ENCODE measurements at places on chromosomes 2 and 18. TPM values are rescaled to one million over a fixed set of nuclear protein-coding genes. Genes with fewer than 3 reads are reported as not detected.

SP110 gene
- 11.8 TPM for total RNA-seq

BOLL gene
- not detected for total RNA-seq

QPCT gene
- total RNA-seq: 58.5 TPM

COX5B gene
- total RNA-seq: 457 TPM

ANKZF1 gene
- 78.3 TPM for total RNA-seq

STARD6 gene
- total RNA-seq: not detected

UBR3 gene
- 62.6 TPM for total RNA-seq

KIAA2012 gene
- total RNA-seq: not detected

SLC30A3 gene
- not detected for total RNA-seq

SCN2A gene
- total RNA-seq: 0.08 TPM

DNA sequence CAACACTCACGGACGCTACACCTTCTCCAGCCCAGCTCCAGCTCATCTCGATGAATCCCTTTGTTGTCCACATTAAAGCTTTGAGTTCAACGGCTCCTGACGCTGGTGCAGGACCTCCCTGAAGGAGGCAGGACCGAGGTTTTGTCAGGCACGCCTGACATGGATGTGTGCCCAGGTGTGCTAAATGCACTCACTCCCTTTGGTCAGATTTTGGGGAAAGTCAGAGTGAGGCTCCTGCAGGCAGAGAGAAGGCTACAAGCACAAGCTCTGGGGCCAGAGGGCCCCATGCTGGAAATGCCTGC, 78.6 kb downstream of the NDUFA10 start:
- peak; percentile 67 for DNase-seq

GRCh38 chr2:176612736-176613135, 343.5 kb downstream of the MTX2 start:
- DNase-seq: no peak

DNA sequence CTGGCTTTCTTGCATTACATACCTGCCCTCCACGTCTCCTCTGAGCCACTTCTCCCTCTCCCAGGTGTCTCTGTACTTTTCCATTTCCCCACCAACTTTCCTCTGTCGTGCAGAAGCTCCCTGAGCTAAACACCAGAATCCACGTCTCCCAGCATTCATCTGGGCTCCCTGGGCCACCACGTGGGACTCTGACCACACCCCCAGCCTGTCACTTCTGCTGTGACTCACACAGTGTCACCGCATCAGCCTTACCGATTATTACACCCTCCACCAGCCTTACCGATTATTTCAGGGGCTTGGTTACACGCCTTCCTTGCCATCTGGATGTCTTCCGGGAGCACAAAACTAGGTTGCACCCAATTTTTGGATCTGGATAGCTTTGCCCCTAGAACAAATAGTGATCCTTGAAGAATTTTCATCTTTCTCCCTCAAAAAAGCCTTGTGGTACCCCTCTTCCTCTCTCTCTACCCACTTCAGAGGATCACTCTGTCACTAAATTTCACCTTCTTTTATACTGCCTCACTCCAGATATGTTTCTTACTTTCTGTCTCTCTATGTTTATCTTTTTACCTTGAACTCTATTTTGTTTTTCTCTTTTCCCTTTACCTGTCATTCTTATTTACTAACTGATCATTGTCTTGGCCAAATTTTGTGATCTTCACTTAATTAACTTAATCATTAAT, 136.9 kb upstream of the CAB39 start:
- DNase-seq: no peak

- no peak for DNase-seq
Measured at GRCh38 chr2:59568461-59568860, 985.0 kb downstream of the BCL11A start.

GRCh38 chr2:176175709-176176607, 12.5 kb upstream of the HOXD1 start:
- no peak for DNase-seq

- DNase-seq: no peak
Measured at GRCh38 chr2:144362401-144362800, 157.5 kb downstream of the ZEB2 start.

DNA sequence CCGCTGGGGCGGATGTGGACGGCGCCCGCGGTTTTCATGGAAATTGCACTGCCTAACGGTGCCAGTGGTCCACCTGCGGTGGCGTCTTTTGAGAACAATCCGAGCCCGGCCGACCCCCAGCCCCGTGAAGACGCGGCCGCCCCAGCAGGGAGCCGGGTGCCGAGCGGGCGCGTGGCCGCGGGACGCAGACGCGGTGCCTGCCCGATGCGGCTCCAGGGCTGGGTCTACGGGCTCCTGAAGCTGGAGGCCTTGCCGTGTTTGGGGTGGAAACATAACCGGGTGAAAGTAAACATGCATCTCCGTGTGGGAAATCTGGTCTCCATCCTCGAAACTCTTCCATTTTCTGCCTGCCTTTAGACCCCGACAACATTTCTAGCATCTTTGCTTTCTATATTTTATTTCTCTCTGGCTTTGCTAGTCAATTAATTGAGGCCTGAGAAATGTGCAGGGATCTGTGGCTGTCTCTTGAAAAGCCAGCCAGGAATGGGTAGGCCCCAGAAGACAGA, 572 bp downstream of the INPP4A start:
- DNase-seq: no peak

GRCh38 chr18:7696780-7697179, 129.7 kb downstream of the PTPRM start:
- DNase-seq: no peak

- DNase-seq: no peak
Measured at GRCh38 chr2:69612200-69612599, 31.3 kb downstream of the AAK1 start.

DNA sequence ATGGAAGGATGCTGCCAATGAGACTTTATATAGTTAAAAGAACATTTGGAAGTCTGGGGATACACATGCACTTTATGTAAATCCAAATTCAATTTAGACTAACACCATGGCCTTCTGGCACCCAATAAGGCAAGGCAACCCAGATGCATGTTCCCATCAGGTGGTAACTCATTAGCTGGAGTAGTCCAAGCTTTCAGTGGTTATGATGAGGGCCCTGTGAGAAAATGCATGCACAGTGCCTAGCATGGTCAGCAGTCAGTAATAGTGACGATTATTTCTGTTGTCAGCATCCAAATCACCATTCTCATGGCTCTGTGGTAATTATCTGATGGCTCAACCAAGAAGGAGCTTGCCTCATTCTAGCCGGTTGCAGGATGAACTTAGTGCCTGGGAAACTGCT, 70.3 kb upstream of the CTLA4 start:
- no peak for DNase-seq

DNA sequence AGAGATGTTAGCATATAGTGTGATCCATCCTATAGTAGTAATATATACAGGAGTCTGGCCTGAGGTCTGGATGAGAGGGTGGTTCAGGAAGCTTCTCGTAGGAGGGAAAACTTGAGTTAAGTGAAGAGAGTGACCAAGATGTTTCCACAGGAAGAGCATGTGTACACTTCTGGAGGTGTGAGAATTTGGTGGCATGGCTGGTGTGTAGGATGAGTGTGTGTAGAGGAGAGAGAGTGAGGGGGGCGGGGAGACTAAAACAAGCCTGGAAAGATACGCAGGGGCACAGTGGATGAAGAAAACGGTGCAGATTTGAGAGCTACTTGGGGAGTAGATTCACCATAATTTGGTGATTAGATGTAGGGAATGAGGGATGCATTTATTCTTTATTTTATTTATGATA, 43.5 kb upstream of the CTLA4 start:
- DNase-seq: no peak

DNA sequence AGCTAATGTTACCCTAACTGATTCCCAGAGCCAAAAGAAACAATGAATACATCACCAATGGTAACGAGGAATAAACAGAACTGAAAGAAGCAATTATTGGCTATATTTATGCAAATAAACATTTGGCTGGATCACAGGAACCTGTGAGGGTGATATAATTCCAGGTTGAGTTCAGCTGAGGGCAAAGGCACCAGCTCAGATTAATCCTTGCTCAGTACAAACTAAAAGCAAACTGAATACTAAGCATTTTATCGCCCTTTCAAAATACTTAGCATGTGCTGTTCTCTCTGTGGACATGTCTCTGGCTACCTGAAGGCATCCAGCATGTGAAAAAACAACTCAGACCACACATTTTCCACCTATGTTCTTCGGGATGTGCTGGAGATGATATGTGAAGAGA, 791.7 kb downstream of the METTL4 start:
- no peak for DNase-seq

GRCh38 chr18:6868033-6868432, 138.5 kb downstream of the ARHGAP28 start:
- DNase-seq: no peak

DNA sequence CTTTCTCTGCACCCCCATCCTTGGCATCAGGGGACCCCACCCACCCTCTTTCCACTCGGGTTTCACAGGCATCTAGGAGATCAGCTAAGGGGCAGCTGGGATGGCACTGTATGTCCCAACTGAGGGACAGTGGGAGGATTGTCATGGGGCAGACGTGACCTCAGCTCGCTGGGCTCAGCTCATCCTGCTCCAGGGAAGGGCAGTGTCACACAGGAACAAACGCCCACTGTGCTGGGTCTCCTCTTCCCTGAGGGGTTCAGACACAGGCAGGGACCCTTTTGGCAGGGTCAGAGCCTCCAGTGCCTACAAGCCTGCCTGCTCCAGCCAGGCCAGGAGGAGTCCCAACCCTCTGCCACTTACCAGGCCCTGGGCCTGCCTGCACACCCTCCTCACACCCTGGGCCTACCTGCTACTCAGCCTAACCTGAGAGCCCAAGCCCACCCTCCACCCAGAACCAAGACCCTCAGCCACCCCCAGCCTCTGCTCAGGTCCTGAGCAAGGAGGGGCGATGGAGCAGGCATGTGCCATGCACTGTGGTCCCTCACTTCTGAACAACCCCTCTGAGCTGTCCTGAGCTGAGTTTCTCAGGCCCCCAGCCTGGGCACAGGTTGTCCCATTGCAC, 68.2 kb downstream of the HS1BP3 start:
- peak; percentile 54 for DNase-seq

GRCh38 chr2:109448946-109449788, 164.6 kb downstream of the SEPTIN10 start:
- peak; percentile 79 for DNase-seq

DNA sequence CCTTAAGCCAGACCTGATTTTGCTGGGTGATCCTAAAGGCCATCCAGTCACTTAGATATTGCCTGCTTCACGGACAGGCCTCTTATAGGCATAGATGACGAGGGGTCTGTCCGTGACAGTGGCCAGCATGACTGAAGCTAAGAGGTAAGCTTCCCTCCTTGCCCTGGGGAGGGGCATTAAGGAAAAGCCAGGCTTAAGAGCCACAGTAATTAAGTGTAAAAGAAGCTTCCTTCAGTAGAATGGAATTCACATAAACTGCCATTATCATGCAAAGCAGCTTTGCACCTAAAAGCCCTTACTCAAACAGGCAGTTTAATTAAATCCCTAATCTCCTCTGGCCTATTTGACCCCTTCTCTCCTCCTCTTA, 99.4 kb upstream of the PKDCC start:
- no peak for DNase-seq

GRCh38 chr18:64115881-64116280, 33.0 kb downstream of the LINC00305 start:
- DNase-seq: no peak

DNA sequence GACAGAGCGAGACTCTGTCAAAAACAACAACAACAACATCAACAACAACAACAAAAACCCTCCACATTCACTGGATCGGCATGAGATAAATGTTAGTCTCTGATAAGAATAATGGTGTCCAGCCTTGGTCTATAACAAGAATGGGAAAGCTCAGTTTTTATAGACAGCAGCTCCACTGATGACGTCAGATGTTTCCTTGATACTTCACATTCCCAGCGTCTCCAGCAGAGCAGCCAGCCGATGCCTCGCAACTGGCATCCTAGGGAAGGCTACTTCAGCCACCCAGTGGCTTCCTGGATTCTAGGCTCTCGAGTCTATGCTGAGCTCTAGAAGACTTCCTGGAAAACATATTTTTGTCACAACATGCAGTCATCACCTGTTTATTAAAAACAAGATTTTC, 271.4 kb upstream of the SMIM21 start:
- DNase-seq: no peak

DNA sequence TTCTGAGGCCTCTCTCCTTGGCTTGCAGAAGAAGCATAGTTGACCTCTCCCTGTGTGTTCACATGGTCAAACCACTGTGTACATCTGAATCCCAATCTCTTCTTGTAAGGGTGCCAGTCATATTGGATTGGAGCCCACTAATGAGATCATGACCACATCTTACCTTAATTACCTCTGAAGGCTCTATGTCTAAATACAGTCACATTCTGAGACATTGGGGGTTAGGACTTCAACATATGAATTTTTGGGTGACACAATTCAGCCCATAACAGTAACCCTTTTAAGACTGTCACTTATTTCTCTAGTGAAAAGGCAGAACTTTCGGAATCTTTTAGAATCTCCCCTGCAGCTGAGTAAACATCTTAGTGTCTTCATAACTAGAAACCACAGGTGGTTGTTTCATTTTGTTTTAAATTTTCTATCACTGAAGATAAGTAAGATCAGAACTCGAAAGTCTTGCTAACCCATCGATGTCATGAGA, 33.3 kb downstream of the BMP10 start:
- DNase-seq: no peak

DNA sequence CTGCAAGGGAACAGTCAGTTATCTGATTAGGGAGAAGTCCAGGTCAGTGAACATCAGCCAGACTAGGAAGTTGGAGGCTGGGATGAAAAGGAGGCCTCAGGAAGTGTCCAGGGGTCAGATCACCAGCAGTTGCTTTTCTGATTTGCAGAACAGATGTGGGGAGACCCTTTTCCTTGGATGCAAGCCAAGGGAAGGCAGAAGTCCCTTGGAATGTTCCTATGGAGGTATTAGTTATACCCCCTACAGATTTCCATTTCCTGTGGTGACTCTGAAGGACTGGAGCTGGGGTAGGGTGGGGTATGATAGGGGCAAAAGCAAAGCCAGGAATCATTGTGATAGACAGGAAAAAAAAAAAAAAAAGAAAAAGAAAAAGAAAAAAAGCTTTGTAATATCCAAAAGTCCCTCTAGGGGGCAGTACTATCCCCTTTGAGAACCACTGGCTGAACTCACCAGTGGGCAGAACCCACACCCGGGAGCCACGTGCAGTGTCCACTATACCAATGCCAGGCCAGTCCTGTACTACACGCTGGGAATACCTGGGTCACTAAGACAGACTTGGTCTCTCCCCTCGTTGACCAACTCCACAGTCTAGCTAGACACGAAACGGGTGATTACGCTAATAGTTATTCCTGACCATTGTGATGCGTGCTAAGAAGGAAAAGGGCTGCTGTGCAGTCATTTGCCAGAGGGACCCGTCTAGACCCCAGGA, 7.4 kb downstream of the DYSF start:
- no peak for DNase-seq

Measured in suprapubic skin (tissue), 4 donors.